ENCODE measurements at places on chromosomes 2 and 18.

- DNase-seq, result no peak
- no peaks in the 10 kb centered on the region for H3K27me3 ChIP-seq
- no peaks in the 10 kb centered on the region for H3K36me3 ChIP-seq
- no peaks in the 10 kb centered on the region for H3K4me1 ChIP-seq
Measured at GRCh38 chr2:171390941-171391516, 42.8 kb downstream of the METTL8 start.

GRCh38 chr2:197250084-197250397, 60.5 kb downstream of the ANKRD44 start:
- DNase-seq, result no peak
- H3K4me3 ChIP-seq, result peak overlapping the region; percentile 74
- peak overlapping the region; percentile 39 for H3K27ac ChIP-seq
- peaks cover 89% of the 10 kb centered on the region for H3K4me1 ChIP-seq
- no peaks in the 10 kb centered on the region for H3K27me3 ChIP-seq
- H3K36me3 ChIP-seq, result peaks cover 10% of the 10 kb centered on the region

DNA sequence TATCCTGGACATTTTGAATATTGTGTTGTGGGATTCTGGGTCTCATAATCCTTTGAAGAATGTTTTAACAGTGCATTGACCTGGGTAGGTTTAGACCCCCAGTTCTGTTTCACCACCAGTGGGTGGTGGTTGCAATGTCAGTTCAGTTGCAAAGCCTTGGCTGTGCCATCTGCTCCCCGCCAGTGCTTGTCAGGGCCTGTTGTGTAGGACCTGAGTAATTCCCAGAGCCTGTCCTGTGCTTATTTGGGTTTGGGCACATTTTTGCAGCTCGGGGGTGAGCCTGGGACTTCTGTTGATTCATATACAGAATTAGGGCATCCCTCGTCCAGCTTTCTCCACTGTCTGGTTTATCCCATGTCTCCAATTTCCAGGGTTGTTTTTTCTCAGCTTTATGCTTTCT, 24.8 kb downstream of the ATP9B start:
- H3K4me3 ChIP-seq, result no peak overlapping the region
- no peak for DNase-seq
- H3K36me3 ChIP-seq, result peaks cover 17% of the 10 kb centered on the region
- no peak overlapping the region for H3K27ac ChIP-seq

GRCh38 chr2:102801858-102802699, 40.2 kb downstream of the TMEM182 start:
- H3K4me1 ChIP-seq, result peaks cover 3% of the 10 kb centered on the region
- no peaks in the 10 kb centered on the region for H3K27me3 ChIP-seq
- DNase-seq, result no peak
- no peak overlapping the region for H3K27ac ChIP-seq

GRCh38 chr2:96954011-96954846, 32.2 kb downstream of the FAM178B start:
- H3K36me3 ChIP-seq, result no peaks in the 10 kb centered on the region
- no peaks in the 10 kb centered on the region for H3K27me3 ChIP-seq
- DNase-seq, result peak; percentile 30
- H3K4me3 ChIP-seq, result no peak overlapping the region
- H3K4me1 ChIP-seq, result peaks cover 14% of the 10 kb centered on the region
- no peak overlapping the region for H3K27ac ChIP-seq

DNA sequence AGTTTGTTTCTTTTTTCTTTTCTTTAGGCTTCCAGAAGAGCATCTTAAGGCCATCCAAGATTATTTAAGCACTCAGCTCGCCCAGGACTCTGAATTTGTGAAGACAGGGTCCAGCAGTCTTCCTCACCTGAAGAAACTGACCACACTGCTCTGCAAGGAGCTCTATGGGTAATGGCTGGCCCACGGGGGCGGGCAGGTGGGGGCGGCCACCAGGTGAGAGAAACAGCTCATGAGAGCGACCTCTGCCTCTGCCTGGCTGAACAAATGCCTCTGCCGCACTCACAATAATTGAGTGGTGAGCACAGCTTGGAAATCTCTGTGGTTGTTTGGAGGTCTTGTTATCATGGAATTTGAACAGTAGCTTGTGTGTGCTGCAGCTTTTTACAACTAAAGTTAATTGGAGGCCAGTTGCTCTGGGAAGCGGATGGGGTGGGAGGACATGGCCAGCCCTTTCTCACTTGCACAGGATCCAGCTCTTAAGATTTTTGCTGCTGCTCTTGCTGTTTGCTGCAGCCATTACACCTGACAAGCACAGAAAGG, 70.4 kb downstream of the INPP5D start:
- H3K4me3 ChIP-seq, result no peak overlapping the region
- peaks cover 95% of the 10 kb centered on the region for H3K36me3 ChIP-seq
- H3K27me3 ChIP-seq, result no peaks in the 10 kb centered on the region
- H3K27ac ChIP-seq, result no peak overlapping the region

GRCh38 chr2:6951046-6951445, 33.8 kb downstream of the RNF144A start:
- no peak for DNase-seq
- no peaks in the 10 kb centered on the region for H3K36me3 ChIP-seq
- no peak overlapping the region for H3K4me3 ChIP-seq
